ENCODE measurements at places on chromosomes 2 and 18.

GRCh38 chr18:45780568-45780967, 44.9 kb upstream of the SIGLEC15 start:
- DNase-seq, result no peak

GRCh38 chr18:77107292-77107691, 25.3 kb downstream of the MBP start:
- no peak for DNase-seq

DNA sequence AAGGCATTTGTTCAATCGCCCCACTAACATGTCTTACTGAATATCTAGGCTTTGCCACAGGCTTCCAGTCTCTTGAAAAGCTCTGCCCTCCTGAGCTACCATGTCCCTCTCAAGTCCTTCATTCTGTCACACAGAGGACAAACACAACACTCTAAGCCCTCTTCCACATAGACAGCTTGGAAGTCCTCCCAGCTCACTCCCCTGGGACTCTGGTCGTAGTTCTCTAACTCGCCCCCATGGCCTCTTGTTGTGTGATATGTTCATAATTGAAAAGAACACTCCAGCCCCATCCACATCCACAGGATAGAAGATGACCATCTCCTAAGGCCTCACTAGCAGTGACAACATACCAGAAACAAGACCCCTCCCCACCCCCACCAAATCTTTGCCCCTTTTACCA, 37.9 kb downstream of the BUB1 start:
- no peak for DNase-seq

- DNase-seq, result no peak
Measured at GRCh38 chr2:11855064-11855760, 108.8 kb downstream of the LPIN1 start.

DNA sequence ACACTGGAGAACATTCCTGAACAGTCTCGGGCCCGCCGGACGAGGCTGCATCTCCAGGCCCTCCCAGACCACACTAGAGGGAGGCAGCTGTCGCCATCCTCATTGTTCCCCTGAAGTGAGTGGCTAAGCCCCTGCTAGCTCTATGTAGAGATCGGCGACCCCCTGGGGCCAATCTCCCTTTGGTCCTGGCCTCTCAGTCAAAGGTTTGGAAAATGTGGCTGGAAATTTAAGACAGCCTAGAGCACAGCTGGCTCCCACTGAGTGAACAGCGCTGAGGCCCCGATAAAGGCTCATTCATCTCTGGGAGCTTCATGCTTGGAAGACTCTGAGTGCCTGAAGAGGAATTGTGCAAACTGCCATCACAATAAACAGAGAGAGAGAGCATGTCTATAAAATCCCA, 360.3 kb downstream of the CLIP4 start:
- DNase-seq, result no peak

- no peak for DNase-seq
Measured at GRCh38 chr2:47720559-47720958, 62.4 kb upstream of the MSH6 start.

DNA sequence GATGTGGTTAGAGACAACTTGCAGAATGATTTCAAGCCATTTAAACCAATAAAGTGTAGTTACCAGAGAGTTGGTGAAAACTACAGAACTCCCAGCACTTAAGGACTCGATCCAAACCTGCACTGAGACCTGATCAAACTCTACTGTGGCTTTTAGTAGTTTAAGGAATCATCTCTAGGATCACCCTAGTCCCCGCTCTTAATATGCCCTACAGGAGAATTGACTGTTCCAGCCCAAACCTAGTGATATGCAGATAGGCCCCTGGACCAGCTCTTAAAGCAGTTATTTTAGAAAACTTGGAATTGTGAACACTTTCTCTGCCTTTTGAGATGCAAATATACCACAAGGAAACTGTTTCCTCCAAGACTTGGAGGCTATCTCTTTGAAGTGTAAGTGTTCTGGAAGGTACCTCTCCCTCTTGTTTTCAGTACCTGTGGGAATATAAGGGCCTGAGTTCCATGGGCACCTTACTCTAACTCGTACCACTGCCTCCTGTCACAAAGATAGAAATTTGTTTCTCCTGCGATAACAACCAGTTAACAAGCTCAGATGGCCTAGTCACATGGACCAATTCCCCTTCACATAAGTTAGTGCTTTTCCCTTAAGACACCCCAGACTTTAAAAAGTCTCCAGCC, 1367.2 kb upstream of the SLC39A10 start:
- no peak for DNase-seq

DNA sequence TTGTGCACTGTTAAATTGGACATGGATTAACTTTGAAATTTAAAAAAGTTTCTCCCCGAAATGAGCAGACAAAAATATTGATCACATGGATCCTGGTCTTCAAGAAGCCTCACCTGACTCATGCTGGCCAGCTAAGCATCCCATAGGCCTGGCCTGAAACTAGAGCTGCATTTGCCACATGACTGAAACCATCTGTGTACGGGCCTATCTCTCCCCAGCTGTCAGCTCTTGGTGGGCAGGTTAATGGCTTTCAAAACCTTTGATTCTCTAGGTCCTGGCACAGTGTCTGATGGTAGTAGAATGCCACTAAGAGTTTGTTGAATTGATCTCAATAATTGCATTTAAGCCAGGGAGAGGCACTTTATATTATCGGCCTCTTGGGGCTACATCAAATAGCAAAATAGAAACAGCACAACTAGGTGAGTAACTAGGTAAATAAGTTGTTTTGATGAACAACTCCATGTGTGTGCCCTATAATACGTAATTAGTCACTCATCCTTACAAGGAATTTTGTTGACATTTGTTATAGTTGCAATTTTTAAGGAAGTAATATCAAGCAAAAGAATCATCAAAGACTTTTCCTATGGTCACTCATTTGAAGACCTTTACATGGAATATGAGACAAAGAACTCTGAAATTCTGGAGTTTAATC, 251.1 kb downstream of the SP3 start:
- no peak for DNase-seq

- no peak for DNase-seq
Measured at GRCh38 chr18:42045346-42045745, 90.3 kb downstream of the PIK3C3 start.

DNA sequence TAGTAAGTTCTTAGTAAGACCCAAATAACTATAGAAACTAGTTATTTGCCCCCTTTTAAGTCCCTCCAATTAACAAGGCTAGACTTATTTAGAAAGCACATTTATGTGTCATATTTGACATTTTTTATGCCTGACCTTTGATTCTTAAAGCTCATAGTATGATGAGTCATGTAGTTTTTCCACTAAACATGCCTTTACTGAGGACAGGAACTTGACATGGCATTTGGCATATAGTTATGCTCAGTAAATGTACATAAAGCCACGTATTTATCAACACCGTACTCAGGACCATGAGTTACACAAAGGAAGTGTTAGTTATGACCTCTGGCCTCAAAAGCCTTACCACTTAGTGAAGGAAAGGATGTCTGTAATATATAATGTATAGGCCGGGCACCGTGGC, 78.9 kb downstream of the GNAL start:
- no peak for DNase-seq

DNA sequence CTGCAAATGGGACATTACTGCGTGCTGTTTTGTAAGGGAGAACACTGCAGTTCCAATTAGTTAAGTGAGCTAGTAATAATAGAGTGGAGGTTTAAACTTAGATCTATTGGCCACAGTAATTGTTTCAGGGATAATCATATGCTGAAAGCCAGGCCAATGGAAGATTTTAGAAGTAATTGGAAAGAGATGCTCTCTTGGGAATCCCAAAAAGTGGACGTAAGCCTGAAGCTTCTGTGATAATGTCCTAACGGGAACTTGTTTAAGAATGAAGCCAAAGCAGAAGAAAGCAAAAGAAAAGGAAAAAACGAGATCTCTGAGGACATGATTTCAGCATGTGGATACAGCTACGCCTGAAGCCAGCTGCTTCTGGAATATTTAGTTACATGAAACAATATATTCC, 594.6 kb downstream of the SLC4A3 start:
- no peak for DNase-seq

DNA sequence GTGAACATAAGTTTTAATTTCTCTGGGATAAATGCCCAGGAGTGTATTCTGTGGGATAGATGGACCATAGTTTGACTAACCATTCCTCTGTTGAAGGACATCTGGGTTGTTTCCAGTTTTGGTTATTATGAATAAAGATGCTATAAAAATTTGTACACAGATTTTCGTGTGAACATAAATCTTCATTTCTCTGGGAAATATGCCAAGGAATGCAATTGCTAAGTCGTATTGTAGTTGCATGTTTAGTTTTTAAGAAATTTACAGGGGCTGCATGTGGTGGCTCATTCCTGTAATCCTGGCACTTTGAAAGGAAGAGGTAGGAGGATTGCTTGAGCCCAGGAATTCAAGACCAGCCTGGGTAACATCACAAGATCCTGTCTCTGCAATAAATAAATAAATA, 6.9 kb upstream of the SLC11A1 start:
- no peak for DNase-seq

DNA sequence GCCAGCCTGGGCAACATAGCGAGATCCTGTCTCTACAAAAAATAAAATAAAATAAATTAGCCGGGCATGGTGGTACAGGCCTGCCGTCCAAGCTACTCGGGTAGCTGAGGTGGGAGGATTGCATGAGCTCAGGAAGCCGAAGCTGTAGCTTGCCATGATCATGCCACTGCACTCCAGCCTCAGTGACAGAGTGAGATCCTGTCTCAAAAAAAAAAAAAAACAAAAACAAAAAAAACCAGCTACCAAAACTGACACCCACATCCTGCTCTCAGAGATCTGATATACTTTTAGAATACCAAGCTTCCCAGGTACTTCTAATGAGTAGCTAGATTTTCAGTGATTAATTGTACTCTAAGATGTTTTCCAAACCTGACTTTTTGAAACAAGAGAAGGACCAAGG, 74.0 kb downstream of the TTC27 start:
- DNase-seq, result no peak

Measured in non-pigmented ciliary epithelial cell (primary cell).